ENCODE measurements at places on chromosomes 16 and 17.

DNA sequence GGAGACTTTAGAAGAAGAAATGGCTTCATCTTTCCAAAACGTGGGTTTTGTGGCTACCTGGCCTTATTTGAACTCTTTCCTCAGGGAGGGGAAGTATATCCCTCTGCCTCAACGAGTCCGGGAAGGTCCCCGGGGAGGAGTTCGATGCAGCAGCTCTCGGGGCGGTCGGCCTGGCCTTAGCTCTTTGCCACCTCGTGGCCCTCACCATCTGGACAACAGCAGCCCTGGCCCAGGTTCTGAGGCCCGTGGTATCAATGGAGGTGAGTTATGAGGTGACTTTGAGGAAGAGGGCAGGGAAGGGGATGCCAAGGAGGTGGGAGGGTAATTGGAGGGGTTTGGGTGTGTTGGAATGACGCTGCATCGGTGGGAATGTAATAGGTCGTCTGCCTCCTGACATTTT lies 7.7 kb downstream of the ATXN2L start:
- no peak for DNase-seq

GRCh38 chr16:86498671-86499439 lies 11.5 kb upstream of the FOXF1 start:
- no peak for DNase-seq

DNA sequence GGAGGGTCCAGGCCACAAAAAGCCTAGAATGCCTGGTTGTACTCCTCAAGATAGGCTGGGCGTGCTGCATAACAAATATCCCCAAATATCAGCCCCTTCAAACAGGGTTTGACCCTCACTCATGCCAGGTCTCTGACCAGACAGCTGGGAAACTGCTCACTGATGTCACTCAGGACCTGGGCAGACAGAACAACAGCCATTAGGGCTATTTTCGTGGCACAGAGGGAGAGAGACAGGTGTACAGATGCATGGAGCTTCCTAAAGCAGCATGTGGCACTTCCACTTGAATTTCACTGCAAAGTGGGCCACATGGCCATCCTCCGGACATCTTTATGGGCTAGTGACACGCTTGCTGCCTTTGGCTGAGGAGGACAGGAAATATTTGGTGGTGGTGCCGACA lies 73.1 kb downstream of the SREBF1 start:
- DNase-seq: no peak

GRCh38 chr17:50026837-50027171 lies 29.1 kb upstream of the ITGA3 start:
- peak; percentile 32 for DNase-seq

DNA sequence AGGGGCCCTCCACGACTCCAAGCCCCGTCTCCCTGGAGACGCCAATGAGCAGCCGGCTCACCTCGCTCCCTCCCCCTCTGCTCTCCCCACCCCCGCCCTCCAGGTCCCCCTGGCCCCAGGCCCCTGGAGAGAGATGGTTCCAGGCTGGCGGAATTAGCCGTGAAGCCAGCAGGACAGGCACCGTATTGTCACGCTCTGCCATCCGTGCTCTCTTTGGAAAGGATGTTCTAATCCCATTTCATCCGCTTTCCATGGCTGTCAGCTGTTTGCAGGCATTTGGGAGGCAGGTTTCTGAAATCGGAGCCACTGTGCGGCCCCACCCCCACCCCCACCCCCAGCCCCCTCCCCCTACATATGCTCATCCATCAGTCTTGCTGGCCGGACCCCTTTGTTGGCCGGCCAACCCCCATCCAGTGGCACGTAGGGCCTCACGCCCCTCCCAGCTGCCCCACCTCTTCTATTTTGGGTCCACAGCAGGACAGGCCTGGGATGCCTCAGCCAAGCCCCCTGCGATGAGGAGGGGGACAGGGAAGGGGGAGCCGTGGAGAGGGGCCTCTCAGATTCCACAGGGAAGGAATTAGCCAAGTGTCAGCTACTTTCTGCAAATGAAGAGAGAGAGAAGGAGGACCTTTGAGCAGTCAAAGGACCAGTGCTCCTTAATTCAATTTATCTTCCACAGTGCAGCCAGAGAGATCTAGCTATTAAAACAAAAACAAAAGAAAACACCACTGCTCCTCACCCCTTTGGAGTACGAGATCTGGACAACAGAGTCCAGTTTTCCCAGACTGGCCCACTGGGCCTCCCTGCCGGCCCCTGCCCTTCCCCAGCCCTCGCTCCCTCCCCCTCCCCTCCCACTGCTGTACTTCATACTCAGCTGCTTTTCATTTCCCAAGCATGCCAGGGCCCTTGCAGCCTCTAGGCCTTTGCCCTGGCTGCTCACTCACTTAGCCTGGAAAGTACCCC lies 30.7 kb downstream of the SDK2 start:
- no peak for DNase-seq

DNA sequence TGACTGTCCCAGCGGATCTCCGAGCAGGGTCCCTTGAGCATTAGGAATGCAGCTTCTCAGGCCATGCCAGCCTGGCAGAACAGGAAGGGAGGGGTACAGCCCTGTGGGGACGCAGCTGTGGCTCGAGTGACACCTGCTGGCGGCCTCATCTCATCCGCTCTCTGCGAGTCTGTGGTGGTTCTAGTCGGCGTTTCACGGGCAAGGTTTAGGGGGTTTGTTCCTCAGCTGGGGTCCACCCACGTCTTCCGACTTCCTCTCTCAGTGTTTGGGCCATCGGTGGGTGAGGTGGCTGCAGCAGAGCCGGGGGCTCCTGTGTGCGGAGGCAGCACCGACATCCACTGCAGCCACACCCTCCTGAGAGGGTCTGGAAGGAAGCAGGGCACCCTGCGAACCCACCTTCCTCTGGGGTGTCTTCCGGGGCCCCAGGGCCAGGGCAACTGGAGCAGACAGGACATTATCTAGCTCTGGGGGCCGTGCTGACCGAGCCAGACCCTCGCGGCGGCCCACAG lies 33.3 kb downstream of the JPH3 start:
- peak; percentile 8 for DNase-seq

- no peak for DNase-seq
Measured at GRCh38 chr16:67936124-67936879, at the start of gene PSMB10. TSS of gene PSMB10 (minus strand) at chr16:67936850. CDS start at chr16:67936749, 101 bp downstream.

GRCh38 chr16:68492543-68493411 lies 44.5 kb upstream of the SMPD3 start:
- no peak for DNase-seq

DNA sequence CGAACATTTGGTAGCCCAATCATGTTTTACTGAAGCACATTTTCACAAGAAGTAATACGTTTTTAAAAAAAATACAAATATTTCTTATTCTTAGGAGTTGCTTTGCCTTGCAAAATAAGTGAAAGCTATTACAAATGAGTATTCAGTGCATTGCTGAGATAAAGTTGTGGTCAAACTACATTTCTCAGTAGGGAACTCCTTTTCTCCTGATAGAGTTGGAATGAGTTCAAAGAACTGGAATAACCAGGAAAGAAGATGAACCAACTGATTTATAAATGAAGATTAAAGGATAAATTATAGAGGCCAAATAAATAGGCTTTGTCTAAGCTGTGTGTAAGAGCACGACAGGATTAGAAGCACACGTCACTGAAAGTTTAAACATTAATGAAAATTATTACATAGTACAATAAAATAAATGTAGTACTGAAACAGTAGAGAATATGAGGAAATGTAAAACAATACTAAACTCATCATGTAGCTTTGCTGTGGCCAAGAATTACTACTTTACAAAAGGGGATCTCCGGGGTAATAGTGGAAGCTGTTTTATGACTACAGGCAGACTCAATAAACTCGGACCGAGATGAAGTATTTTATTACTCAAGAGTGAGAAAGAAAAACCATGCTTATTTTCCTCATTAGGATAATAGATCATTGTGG lies 73.6 kb downstream of the KCNJ2 start:
- DNase-seq: peak; percentile 23

DNA sequence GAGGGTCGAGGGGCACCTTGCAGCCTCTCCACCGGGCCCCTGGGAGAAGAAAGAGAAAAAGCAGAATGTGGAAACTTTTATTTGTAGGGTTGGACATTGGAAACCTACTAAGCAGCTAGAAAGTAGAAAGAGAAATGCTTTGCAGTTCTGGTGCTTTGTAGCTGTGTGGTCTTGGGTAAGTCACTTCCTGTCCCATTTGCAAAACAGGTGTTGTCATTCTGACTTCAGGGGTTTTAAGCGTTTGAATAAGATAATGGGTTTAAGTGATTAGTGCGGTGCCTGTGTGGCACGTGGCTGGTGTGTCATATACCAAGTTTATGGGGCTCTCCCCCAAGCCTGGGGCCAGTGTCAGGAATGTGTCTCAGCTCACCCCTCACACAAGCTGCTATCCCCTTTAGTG lies 1.6 kb downstream of the CA4 start:
- no peak for DNase-seq

- DNase-seq: no peak
Measured at GRCh38 chr17:21248500-21248899, 4.7 kb downstream of the NATD1 start.

- no peak for DNase-seq
Measured at GRCh38 chr17:82737967-82738877, 2.8 kb downstream of the FN3K start.

DNA sequence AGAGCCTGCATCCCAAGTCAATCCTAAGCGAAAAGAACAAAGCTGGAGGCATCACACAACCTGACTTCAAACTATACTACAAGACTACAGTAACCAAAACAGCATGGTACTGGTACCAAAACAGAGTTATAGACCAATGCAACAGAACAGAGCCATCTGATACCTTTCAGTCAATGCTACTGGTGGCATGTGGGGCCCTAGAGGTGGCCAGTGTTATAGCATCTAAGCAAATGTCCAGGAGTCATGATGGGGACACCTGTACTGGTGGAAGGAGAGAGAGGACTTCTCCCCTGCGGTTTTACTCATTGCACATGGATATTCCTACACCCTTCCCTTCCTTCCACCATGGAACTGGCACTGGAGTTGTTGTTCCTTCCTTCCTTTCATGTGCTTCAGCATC lies 6.0 kb upstream of the ASIC2 start:
- no peak for DNase-seq

- DNase-seq: no peak
Measured at GRCh38 chr17:2723997-2724783, 12.6 kb upstream of the CLUH start.

GRCh38 chr17:82528484-82529265 lies 9.1 kb downstream of the FOXK2 start:
- DNase-seq: peak; percentile 92

GRCh38 chr17:8162233-8162996 lies at the start of gene VAMP2:
TSS of gene VAMP2 (minus strand) at chr17:8162948. CDS start at chr17:8162879, 69 bp downstream.
- no peak for DNase-seq

DNA sequence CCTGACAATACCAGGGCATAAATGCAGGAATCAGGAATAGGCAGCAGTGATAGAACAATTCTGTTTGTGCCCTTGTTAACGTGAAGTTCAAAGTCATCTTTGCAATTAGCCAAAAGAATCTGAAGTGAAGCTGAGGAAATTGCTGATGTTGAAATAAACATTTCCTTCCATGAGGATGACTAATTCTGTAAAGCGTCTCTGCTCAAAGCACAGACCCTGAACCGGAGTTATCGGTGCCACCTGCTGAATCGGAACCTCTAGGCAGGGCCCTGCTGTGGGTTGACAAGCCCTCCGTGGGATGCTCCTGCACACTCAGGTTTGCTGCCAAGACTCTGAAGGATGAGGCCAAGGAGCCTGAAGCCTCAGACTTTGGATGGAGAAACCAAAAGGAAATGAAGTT lies 37.0 kb upstream of the CDH1 start:
- no peak for DNase-seq

- DNase-seq: peak; percentile 17
Measured at GRCh38 chr17:63082273-63082861, 116.3 kb downstream of the TANC2 start.

- DNase-seq: no peak
Measured at GRCh38 chr16:53156516-53156915, 101.7 kb downstream of the CHD9 start.

GRCh38 chr16:47731252-47731651 lies 270.1 kb downstream of the PHKB start:
- DNase-seq: no peak

GRCh38 chr16:79605999-79606398 lies 5.5 kb upstream of the MAF start:
- no peak for DNase-seq

DNA sequence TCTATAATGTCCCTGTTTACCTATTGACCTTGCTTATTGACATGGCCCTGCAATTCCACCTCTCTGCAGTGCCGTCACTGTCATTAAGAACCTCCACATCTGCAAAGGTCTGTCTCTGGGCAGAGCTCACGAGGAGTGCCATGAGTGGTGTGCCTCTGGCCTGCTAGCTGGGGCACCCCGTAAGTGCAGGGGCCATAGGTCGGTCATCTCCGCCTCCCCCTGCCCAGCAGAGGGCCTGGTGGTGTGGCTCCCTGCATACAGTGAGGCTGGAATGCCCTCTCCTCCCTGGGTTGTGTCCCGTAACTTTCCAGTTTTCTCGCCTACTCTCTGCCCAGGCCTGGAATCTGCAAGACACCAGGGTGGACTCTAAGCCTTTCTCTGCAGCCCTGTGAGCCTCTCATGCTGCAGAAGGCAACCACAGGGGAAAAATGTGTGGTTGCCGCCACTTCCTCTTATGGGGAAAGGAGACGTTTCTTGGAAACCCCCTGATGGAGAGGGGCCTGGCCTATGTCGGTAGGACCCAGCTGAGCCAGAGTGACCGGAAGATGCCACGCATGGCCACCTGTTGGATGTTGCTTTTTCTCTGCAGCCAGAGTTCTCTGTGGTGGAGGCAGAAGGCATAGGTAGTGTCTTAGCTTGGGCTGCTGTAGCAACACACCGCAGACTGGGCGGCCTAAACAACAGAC lies 2.7 kb upstream of the SNX20 start:
- DNase-seq: no peak

- DNase-seq: peak; percentile 41
Measured at GRCh38 chr17:57121308-57122042, 36.4 kb downstream of the AKAP1 start.

- DNase-seq: no peak
Measured at GRCh38 chr17:61517843-61518606, 65.8 kb downstream of the TBX4 start.

DNA sequence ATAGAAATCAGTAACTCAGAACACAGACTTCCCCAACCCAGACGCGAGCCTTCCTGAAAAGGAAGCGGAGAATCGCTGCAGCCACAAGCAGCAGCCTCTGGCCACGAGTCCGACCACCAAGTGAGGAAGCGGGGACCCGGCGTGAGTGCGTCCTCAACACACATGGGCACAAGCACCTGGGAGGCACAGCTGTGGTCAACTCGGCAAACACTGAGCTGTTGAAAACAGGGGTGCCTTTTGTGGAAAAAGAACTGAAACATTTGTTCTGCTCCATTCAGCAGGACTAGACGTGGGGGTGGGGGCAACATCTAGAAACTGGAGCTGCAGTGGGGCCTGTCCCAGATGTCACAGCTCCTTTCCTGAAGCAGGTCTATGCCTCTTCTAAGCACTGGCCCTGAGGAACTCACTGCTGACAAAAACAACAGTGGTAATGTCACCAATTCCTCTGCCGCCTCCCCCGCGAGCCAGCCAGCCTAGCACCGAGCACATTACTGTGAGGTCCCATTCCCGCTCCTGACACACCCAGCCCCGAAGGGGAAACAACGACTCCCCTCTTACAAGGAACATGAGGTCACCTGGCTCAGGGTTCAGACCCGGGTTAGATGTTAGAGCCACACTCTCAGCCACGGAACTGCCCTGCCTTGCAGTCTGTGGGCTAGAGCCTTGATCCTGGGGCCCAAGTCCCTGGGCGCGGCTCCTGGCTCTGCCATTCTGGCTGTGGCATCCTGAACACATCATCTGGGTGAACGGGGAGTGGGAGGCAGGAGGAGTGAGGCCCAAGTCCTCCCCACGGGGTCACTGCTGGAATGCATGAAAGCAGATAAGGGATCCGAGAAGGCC lies 29.0 kb downstream of the KDM8 start:
- no peak for DNase-seq

- no peak for DNase-seq
Measured at GRCh38 chr16:53449816-53450517, 15.7 kb downstream of the RBL2 start.

GRCh38 chr16:57639172-57639887 lies 10.9 kb downstream of the ADGRG1 start:
- DNase-seq: no peak
